ENCODE measurements at places on chromosomes 7 and 10.

GRCh38 chr7:31710171-31710570 lies 23.2 kb downstream of the PPP1R17 start:
- no peak for DNase-seq

- DNase-seq = no peak
These were observed 5.0 kb upstream of the TASOR2 start for GRCh38 chr10:5679606-5680005.

DNA sequence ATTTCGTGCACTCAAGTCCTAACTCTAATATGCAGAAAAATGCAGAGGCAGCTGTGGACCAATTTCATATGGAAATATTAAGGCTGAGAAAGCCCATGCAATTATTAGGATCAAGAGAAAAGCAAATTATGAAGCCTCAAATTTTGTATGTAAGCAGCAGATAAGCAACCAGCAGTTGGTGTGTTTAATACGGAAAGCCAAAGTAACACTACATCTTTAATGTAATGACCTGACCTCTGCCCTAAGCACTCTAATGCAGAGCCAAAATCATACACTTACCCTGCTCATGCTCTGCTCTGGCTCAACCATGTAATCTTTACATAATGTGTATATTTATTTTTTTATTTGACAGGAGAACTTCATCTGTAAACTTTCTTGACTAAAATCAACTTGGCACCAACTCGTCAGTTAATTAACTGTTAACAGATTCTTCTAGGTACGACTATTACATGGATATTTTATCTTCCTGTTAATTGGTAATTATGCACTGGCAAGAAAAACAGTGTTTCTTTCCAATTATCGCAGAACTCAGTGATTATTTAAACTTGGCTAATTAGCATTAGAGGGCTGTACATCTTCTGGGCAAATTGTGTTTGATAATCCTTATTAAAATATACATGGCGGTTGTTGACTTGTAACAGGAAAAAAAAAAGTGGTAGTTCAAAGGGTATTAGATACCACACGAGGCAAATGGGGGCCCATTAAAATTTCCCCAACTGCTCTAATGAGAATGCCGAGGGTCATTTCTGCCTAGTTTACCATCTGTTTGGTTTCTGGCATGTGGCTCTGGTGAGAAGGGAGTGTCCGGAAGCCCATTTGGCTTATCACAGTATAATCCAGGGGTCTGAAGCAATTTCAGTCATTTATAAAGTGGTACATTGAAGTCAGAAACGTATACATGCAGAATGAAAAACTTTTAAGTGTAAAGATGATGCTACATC lies 94.5 kb downstream of the RELN start:
- no peak for DNase-seq

DNA sequence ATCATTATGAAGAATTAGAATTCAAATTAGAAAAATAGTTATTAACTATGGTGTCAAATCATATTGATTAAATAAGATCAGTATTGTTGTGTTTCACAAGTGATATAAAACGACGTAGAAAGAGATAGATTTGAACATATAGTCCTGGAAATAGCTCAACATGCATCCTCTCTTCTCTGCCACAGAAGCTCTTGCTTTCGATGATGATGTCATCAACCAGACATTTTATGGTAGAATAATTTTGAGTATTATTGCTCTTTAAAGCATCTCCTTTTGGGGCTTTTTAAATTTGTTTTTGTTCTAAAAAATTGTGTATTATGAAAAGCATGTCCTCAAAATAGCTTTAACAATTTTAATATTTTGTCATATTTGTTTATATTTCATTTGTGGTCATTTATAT lies 95.0 kb downstream of the DGKB start:
- DNase-seq = no peak

- DNase-seq = no peak
These were observed 16.8 kb downstream of the GIMAP5 start for GRCh38 chr7:150753826-150754603.

DNA sequence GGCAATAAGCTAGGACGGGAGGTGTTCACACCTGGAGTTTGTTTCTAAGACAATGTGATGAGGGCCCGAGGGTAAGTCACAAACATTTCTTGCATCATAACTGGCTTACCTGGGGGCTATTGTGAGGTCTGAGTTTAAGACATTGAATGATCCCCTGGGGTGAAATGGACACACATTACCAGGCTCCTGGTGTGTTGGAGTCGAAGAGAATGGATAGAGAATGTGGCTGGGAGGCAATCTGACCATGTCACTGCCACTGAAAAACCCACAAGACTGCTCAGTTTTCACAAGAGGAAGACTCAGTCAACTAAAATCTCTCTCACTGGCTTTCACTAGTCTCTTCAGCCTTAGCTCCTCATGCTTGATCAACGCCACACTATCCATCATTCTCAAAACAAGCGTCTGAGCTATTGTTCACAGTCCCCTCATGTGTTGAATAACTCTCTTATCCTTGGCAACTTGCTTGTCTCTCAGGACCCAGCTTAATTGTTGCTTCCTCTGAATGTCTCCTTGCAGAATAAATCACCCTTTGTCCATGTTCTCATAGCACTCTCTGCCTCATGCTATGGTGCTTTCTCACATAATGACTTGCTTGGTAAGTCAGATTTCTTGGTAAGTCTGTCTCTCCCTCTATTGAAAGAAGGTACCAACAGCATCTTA lies at the start of gene C10orf120:
C10orf120 (minus strand) TSS at position 51 of the 660 bp plus-strand sequence. CDS start 56 bp downstream, outside the sequence.
- DNase-seq = no peak

DNA sequence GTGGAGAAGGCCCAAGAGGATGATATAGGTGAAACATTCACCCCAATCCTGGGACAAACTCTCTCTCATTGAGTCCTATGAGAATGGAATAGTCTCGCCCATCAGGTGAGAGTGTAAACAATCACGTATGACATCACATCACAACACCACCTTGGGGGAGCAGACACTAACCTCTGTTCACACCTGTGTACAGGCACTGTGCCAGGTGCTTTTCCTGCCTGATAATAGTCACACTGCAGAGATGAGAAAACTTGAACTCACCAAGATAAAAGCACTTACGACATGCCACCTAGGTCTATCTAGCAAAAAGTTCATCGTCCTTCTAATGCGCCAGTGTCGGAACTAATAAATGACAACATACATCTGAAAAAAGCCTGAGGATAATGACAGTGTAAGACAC lies 187.8 kb downstream of the FAM107B start:
- DNase-seq = no peak

DNA sequence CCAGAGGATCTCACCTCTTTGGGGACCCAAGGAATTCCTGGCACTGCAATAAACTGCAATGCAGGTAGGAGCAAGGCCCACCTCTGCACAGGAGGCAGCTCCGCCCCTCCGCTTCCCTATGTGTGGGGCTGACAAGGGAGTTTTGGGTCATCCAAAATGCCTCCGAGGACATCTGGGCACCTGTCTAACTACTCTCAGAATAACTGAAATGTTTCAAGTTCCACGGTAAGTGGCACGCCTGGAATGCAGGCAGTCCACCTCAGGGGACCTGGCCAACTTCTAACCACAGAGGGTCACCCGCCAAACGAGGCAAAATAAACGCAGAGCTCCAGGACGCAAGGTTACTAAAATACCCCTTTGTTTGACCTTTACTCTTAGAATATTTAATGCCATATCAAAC lies 102.5 kb downstream of the FGFR2 start:
- no peak for DNase-seq

DNA sequence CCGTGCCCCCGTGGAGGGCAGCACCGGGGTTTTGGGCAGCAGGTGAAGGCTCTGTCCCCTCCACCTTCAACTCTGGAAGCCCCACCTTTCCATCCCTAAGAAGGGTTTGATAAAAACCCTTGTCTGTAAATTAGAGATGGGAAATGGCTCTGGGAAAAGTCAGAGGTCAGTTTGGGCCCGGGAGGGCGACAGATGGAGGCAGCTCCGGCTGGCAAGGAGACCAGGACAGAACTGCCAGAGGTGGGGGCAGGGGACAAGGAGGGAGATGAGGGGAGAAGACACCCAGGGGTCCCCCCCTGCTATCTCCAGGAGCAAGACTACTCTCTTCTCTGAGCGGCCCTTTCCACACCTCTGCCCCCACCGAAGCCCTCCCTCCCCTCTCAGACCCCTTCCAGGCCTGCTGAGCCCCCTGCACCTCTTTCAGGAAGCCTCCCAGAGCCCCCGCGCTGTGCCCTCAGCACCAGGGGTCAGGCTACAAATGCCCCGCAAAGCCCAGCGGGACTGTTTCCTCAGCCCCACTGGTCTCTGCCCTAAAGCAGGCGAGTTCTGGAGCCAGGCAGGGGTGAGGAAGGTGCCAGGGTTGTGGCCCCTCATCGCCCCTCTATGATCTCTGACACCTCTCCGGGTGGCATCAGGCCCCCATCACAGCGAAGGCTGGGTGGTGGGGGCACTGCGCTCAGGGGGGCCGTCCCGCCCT lies 980 bp upstream of the SH2B2 start:
- no peak for DNase-seq

DNA sequence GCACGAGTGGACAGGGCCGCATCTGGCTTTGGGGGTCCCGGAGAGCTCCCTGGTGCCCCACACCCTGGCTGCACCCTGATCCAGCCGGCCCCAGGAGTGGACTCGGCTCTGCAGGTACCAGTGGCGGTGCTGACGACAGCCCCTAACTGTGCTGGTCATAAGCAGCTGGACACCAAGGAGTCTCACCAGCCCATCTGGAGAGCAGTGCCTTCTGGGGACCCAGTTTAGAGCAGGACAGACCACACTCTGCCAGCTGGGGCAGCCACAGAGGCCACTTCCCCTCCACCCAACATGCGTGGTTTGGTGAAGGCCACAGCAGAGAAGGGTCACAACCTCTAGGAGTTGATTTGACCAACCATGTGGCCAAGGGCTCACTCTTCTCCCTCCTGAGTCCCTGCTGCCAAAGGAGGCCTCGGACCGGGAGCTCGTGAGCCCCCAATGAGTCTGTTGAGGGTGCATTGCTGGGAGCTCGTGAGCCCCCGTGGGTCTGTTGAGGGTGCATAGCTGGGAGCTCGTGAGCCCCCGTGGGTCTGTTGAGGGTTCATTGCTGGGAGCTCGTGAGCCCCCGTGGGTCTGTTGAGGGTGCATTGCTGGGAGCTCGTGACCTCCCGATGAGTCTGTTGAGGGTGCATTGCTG lies 16.0 kb upstream of the INPP5A start:
- DNase-seq = no peak

DNA sequence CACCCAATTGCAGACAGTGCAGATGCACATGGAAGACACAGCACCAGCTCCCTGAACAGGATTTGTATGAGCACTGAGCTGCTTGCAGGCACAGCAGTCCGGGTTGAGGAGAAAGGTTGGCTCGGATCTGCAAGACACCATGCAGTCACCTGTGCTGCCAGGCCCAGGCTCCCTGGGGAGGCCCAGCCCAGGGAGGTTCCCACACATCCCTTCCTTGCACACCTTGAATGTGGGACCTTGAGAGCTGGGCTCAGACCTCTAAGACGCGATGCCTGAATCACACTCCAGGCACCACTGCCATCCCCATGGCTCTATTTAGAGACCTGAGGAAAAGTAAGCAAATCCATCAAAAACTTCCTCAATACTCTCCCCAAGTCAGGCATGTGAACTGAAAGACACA lies 397.7 kb downstream of the TCERG1L start:
- no peak for DNase-seq

- DNase-seq = no peak
These were observed 11.6 kb downstream of the LBX1 start for GRCh38 chr10:101217450-101218281.

DNA sequence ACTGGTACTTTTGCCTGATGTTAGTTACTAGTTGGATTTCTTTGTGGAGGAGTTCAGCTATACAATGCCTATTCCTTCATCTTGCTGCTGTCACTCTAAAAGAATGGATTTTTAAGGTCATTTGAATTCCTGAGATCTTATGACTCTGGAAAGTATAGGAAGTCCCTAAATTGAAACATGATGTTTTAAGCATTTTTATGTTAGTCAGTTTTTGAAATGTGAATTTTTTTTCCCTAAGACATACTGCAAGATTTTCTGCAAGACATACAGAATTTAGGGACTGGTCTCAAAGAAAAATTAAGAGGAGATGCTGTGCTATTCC lies 355.8 kb downstream of the SUGCT start:
- no peak for DNase-seq

GRCh38 chr7:92584953-92585352 lies 5.2 kb downstream of the FAM133B start:
- DNase-seq = peak; percentile 61

DNA sequence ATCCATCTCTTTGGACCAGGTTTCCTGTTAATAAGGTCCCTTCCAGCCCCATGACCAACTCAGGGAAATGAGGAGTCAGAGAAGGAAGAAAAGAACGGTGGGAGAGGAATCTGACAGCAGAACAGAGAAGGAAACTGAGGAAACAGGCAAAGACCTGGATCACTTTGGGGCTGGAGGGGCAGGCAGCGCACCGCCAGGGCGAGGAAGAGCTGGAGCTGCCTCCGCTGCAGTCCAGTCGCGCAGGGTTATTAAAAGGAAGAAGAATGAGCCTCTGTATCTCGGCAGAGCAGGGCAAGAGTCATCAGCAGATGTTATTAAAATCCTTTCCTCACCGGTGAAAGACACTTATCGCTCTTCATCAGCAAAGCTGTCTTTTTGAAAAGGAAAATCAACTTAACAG lies 37.7 kb upstream of the R3HCC1L start:
- no peak for DNase-seq

DNA sequence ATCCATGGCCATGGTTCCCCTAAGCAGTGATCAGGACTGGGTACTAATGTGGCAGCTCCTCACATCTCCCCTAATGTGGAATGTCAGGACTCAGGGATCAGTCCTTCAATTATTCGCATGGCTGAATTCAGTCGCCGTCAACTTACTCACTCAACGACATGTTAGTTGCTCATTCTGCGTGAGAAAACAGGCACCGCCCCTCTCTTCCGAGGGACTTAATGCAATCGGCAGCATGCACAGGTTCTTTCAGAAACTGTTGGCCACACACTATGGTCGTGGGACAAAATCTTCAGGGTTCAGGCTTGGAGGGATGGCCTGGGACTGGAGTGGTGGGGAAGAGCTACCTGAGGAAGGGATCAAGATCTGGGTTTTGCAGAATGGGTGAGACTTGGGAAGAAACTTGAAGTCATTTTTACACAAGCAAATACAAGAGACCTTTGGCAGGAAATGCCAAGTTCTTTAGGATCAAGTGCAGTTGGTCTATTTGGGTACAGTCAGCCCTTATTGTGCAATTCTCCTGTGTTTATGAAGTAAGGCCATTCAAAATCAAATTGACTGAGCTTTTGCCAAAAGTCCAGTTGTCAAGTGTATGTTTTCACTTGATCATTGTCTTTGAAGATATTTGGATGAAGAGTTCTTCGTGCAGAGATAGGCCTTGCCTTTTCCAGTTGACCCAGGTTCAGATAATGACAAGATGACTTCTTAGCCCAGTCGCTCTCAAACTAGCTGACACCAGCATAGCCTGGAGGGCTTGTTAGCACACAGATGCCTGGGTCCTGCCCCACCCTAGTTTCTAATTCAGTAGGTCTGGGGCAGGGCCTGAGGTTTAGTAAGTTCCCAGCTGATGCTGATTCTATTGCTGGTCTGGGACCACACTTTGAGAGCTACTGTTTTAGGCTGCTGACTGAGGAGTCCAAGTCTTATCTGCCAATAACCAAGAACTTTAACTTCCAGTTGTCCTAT lies 48.5 kb downstream of the LRRC18 start:
- DNase-seq = no peak

GRCh38 chr7:431658-432111 lies 88.0 kb downstream of the PDGFA start:
- no peak for DNase-seq

Measured in NCI-H2029 treated with DMSO at 0.1 percent for 48 hours (cell line).